Fibroblast of skin of back (primary cell): ENCODE measurements at places on chromosomes 5 and 9.

DNA sequence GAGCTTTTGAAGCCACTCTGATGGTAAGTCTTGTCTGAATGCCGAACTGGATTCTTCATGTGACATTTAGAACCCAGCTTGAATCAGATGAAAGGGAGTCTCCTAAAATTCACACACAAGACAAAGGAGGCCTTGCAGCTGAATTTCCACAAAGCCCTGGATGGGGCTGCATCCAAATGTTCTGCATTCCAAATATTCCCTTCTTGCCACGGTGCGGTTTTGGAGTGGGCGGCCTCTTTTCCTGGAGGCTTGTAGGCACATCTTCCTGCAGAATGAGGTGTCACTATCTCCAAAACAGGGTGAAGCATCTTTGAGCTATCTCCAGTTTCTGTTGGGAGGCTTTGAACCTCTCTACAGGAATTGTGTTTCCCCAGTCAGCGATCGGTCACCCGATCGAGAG lies 342.7 kb downstream of the ARHGEF28 start:
- DNase-seq: peak; percentile 30

DNA sequence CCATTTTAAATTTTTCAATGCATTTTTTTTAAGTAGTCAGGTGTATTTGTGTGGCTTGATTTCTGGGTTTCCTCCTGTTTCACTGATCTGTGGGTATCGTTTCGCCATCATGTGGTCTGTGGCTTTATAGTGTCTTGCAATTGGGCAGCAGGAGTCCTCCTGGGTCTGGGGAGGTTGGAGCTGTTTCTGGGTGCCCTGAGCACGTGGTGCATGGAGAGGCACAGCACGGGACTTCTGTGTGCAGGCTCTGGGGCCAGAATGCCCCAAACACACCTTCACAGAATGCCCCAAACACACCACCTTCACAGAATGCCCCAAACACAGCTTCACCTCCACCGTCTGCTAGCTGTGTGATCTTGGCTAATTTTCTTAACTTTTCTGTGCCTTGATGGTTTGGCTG lies 82.6 kb upstream of the COL5A1 start:
- DNase-seq: no peak

GRCh38 chr9:92660266-92660665 lies 9.7 kb downstream of the IPPK start:
- DNase-seq: no peak

DNA sequence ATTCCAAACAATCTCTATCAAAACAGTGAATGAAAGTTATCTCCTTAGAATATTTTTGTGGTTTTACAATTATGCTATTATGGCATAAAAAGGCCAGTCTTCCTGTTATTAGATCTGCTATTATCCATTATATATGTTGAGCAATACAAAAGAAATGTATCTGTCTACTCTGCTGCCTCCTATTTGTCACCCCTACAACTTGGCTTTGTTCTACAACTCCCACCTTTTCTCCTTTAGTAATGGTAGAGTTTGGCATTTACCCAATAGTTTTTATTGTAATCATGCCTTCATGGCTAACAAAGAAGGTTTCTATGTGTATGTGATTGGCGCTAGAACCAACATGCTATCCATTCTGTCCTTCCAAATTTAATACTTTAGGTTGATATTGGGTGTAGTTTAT lies 189.2 kb upstream of the PRDM9 start:
- DNase-seq: no peak

DNA sequence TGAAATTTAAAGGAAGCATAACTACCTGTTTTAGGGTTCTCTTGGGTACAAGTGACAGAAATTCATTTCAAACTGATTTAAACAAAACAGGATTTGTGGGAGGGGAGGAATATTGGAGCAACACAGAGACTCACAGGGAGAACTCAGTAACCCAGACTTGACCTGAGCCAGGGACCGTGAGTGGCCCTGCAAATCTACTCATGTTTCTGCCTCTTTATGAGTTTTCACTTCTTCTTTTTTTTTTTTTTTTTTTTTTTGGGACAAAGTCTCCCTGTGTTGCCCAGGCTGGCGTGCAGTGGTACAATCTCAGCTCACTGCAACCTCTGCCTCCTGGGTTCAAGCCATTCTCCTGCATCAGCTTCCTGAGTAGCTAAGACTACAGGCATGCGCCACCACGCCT lies 405.6 kb upstream of the ZNF608 start:
- no peak for DNase-seq

- DNase-seq: no peak
Measured at GRCh38 chr5:102670224-102670836, 84.8 kb upstream of the PAM start.

- DNase-seq: peak; percentile 97
Measured at GRCh38 chr5:28523888-28524635, 1485.7 kb upstream of the CDH9 start.

GRCh38 chr9:114806526-114806900 lies 674 bp upstream of the TNFSF15 start:
- DNase-seq: no peak

GRCh38 chr5:58542709-58543108 lies 40.2 kb upstream of the RAB3C start:
- DNase-seq: no peak

DNA sequence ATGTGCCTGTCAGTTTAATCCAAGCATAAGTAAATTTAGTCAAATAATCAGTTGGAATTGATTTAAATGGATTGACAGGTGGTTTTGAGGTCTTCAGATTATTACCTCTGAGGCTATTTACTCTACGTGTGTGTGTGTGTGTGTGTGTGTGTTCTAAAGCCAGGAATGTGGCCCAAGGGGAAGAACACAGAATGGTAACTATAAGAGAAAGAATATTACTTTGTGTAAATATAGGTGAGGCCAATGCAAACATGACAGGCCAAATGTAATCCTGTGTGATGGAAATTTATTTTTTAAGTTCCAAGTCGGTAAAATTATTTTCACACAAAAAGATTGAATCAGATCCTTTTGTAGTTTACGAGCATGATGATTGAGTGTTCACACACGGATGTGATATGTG lies 390.0 kb downstream of the PLK2 start:
- no peak for DNase-seq

GRCh38 chr5:133114166-133114932 lies 62.5 kb downstream of the HSPA4 start:
- no peak for DNase-seq

- DNase-seq: no peak
Measured at GRCh38 chr5:2091921-2092320, 209.2 kb upstream of the IRX4 start.

GRCh38 chr9:131407717-131408195 lies 13.9 kb downstream of the PRRC2B start:
- no peak for DNase-seq

DNA sequence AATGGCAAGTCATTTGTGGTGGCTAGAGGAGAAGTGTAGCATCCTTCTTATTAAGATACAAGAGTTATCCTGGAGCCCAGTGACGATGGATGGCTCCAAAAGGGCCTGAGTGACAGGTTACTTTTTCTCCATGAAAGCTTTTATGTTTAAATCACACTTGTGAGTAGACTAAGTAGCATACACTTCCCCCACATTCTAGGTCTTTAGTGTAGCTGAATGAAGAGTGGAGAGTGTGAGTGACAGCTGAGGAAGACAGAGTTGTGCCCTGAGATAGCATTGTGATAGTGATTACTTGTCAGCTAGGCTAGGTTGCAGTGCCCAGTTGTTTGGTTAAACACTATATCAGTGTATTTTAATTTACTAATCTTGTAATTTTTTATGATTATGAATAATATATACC lies 337.8 kb downstream of the TENT4A start:
- DNase-seq: no peak

DNA sequence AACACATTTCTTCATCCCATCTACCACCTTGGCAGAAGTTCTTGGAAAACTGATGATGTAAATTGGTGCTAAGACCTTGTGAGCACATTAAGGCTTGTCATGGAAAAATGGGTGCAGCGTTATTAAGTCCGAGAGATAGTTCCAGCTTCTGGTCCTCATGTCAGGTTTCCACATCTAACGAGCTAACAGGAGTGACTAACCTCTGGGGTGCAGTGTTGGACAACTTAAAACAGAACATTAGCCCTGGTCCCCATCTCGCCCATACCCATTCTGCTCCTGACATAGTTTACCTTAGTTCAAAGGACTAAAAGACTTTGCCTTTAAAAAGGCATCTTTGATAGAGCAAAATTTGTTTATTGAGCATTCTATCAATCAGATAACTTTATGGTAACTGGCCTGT lies 128.0 kb downstream of the SLC1A3 start:
- no peak for DNase-seq

- DNase-seq: no peak
Measured at GRCh38 chr5:71865665-71866320, 146.7 kb downstream of the CARTPT start.

GRCh38 chr5:121746763-121747162 lies 104.9 kb upstream of the FTMT start:
- no peak for DNase-seq

DNA sequence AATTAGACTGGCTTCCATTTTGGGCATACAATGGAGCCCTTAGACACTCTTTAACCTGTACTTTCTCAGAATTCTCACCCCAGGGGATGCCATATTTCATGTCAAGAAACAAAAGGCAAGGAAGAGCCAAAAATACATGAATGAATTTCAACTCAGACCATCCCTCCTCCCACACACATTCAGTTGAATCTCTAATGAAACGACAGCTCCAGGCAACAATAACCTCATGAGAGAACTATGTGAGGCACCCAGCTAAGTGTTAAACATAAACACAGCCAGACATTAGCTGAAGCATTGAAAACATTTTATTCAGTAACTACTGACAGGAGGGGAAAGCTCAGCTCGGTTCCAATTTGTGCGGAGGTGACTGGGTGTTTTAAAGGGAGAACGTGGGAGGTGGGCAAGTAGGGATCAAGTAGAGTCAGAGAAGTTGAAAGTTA lies 1359.1 kb upstream of the CDH9 start:
- peak; percentile 84 for DNase-seq

GRCh38 chr9:36193023-36193422 lies 2.3 kb downstream of the CLTA start:
- no peak for DNase-seq

GRCh38 chr5:112174959-112175594 lies 244.0 kb downstream of the EPB41L4A start:
- DNase-seq: peak; percentile 49

DNA sequence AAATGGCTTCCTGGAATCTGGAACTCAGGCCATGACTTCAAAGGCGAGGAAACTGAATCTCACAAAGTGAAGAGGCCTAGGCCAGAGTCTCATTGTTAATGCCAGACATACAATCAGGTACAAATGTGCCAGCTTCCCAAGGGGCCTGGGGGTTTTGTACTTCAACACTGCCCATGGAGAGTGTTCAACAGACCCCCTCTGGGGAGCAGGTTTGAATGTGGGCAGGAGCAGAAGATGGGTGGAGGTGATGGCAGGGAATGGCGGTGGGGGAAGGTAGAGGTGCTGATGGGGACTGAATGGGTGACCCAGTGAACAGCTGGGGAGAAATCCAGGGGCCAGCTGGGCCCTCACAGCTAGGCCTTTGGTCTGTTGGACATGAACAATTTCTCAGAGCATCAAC lies 12.0 kb downstream of the FOXI1 start:
- no peak for DNase-seq

- DNase-seq: no peak
Measured at GRCh38 chr9:23747088-23748075, 78.7 kb downstream of the ELAVL2 start.

DNA sequence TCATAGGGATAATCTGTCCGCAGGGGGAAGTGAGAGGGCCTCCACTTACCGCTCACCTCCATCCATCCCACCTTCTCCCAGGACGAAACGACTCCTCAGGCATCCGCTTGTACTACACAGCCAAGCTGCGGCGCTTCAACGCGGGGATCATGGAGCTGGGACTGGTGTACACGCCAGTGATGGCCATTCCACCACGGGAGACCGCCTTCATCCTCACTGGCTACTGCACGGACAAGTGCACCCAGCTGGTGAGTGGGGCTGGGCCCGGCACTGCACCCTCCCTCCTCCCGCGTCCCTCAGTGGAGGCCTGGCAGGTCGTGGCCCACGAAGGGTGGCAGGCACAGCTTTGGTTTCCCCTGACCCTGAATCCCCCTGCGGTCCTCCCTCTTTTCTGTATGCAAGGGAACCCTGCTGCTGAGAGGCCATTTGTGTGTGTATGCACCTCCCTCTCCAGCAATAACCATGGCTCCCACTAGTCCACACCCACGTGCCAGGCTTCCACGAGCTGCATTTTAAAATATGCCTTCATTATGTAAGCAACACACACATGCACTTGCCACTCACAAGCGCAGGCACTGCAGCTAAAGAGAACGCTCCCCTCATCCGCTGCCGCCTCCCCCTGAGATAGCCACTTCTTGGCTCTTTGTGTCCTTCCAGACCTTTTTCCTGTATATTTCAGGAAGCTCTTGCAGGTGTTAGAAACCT lies 11.8 kb downstream of the DBH start:
- no peak for DNase-seq

DNA sequence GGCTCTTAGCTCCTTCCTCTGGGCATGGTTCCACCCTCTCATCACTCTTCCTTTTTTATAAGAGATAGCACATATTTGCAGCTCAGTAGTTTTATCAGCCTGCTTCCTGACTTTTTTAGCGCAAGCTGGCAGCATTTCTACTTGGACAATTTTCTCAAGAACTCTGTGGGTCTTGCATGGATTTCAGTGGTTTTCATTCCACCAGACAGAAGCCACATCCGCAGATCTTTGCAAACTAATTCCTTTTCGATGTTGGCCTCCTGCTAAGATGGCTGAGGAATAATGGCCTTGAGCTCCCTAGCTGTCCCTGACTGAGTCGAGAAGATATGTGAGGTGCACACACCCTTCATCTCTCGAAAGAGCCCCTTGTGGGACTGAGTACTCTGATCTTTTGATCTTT lies 49.5 kb downstream of the GALNT12 start:
- DNase-seq: no peak

DNA sequence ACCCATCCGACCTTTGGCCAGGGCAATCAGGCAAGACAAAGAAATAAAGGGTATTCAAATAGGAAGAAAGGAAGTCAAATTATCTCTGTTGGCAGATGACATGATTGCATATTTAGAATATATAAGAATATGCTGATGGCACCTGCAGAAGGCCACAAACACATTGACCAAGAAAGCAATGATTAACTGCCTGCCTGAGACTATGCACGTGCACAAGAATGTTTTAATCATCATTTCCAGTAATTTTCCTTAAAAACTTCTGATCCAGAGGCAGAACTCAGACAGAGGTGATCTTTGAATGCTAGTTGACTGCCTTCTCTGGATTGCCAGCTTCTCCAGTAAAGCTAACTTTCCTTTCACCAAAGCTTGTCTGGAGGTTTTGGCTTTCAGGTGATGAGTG lies 260.2 kb downstream of the DTWD2 start:
- DNase-seq: no peak

GRCh38 chr9:4973902-4974301 lies 11.2 kb upstream of the JAK2 start:
- DNase-seq: no peak

DNA sequence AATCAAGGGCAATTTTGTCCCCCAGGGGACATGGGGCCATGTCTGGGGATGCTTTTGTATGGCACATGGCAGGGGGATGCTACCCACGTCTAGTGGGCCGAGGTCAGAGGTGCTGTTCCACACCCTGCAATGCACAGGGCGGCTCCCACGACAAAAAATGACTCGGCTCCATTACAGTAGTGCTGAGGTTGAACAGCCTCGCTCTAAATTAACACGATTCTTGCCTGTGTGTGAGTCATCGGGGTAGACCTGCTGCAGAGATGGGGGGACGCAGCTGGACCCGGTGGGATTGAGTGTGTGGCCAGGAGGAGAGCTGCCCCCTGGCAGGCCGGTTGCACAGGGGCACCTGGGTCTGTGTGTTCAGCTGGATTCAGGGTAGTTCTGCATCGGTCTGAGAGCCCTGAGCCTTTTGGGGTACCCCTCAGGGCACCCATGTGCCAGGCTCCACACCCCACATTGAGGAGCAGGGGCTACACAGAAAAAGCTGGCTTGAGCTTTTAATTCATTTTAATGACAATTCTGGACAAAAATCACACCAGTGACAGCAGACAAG lies 20.0 kb upstream of the COL5A1 start:
- DNase-seq: no peak
